ENCODE measurements at places on chromosomes 2 and 18. TPM values are rescaled to one million over a fixed set of nuclear protein-coding genes. Genes with fewer than 3 reads are reported as not detected.

DNA sequence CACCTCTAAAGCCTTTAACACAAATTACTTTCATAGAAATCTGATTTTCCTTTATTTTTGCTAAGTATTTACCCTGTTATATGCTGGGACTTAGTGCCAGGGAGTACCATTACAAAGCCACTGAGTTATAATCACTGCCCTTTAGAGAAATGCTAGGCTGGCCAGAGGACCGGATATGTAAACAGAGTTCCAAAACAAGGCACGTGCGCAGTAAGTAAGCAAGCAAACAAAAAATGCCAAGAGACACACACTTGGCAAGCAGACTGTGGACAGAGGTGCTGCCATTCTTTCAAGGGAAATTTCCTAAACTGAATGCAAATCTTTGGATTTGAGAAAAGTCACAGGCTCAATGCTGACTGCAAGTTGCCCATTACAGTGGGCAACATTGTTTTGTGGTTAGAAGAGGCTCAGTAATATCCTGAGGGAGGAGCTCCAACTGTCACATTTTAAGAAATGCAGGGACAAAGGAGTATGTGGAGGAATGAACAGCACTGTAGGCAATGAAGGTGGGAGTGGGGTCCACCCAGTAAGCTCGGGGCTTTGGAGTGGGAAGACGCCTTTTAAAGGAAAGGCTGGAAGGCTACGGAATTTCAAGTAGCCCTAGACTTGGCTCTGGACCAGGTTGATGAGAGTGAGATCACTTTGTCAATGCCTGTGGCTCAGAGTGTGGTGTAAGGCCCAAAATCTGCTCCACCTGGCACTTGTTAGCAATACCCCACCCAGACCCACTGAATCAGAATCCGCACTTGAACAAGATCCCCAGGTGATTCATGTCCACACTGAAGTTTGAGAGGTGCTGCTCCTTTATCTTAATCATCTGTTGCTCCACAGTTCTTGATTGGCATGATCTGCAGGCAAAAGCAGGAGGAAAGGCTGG lies 2.1 kb upstream of the PARD6G start:
- DNase-seq, result no peak

GRCh38 chr18:44893966-44894365 lies 213.3 kb downstream of the SETBP1 start:
- DNase-seq, result no peak

CASP10 gene
- 16.2 TPM for polyA plus RNA-seq

LIPG gene
- 8.4 TPM for polyA plus RNA-seq

ST8SIA3 gene
- 0.11 TPM for polyA plus RNA-seq

All from right lung (tissue), 10 donors.